Heart right ventricle (tissue), 16 donors: ENCODE measurements at places on chromosomes 12 and 14. TPM values are rescaled to one million over a fixed set of nuclear protein-coding genes. Genes with fewer than 3 reads are reported as not detected.

GRCh38 chr12:25771476-25771875 lies 187.0 kb upstream of the RASSF8 start:
- DNase-seq = no peak

DNA sequence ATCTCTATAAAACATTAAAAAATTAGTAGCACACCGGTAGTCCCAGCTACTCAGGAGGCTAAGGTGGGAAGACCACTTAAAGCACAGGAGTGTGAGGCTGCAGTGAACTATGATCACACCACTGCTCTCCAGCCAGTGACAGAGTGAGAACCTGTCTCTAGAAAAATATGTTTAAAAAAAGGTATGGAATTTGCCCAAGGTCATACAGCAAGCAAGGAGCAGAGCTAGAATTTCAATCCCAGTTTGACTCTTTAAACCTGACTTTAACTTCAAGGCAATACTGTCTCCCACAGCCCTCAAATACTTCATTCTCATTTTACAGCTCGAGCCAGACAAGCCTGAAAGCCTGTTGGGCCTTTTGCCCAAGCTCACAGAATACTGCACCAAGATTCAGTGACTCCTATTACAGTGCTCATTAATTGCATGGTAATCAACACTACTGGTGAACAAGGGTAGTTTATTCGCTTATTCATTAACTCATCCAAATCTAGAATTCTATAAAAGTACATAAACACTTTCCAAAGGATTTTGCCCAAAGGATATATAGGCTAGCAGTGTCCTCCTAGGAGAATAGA lies 8.0 kb downstream of the HECTD4 start:
- DNase-seq = no peak

- DNase-seq = no peak
Measured at GRCh38 chr12:122894193-122895121, 1.5 kb downstream of the VPS37B start.

DNA sequence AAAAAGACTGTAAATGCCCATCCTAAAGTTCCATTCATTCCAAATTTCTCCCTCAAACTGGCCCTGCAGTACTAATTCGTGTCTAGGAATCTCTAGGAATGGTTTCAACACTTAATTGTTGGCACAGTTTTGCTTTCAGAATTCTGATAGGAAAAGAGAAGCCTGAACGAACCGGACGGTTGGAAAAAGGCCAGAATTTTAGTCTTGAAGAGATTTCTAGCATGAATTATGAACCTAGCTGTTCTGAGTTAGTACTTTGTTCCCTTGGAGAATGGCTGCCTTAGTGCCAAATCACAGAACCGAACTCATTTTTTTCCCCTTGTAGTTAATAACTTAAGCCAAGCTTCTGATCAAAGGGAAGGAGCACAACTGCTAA lies 262.6 kb downstream of the ADAMTS20 start:
- DNase-seq = no peak

DNA sequence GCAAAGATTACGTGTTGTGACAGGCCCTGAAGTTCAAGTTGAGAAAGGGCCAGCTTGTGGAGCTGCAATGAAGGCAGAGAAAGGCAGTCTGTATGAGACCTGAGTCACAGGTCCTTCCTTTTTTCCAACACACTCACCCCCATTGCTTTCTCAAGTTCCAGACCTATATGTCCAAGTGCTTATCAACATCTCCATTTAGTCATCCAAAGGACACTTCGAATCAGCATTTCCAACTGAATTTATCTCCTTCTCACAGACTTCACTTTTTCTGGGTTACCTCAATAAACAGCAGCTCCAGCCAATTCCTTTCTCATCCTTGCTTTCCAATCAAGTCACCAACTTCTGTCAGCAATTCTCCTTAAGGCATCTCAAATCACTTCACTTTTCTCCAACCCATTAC lies 56.4 kb upstream of the KIF21A start:
- no peak for DNase-seq

DNA sequence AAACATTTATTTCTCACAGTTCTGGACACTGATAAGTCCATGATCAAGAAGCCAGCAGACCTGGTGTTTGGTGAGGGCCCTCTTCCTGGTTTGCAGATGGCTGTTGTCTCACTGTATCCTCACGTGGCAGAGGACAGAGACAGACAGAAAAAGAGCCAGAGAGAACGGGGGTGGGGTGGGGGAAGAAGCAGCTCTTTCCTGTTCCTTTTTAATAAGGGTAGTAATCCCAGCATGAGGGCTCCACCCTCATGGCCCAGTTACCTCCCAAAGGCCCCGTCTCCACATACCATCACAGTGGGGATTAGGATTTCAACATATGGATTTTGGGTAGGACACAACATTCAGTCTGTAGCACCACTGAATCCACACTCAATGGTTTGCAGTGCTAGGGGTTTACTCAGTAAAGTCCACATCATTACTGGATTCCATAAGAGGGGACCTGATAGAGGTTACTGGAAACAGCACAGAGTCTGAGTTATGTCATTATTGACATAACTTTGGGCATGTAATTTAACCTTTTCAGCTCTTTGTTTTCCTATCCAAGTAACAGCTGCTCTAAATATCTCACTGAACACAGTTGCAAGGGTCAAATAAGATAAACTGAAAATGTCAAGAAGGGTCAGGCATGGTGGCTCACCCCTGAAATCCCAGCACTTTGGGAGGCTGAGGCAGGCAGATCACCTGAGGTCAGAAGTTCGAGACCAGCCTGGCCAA lies 53.2 kb downstream of the RPAP3 start:
- no peak for DNase-seq

DNA sequence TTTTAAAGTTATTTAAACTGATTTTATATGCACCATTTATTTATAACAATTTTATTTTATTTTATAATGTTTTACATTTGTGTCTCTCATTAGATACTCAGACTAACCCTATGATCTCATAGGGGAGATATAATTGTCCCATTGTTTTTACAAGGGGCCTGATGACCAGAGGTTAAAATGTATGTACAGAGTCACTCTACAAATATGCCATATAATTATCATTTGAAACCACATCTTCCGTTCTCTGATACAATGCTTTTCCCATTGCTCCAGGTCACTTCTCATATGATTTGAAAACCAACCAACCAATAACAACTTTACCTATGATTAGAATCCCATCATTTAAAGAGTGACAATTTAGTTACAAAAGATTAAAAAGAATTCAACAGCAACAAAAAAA lies 137.8 kb downstream of the GPHN start:
- no peak for DNase-seq

The SLC38A1 gene
- 221 TPM for total RNA-seq

The RHOF gene
- total RNA-seq = 34.3 TPM

The ACOT6 gene
- not detected for total RNA-seq

The NIN gene
- total RNA-seq = 29.8 TPM

The RGS6 gene
- 17.5 TPM for total RNA-seq
